ENCODE measurements at places on chromosomes 3 and 15.

DNA sequence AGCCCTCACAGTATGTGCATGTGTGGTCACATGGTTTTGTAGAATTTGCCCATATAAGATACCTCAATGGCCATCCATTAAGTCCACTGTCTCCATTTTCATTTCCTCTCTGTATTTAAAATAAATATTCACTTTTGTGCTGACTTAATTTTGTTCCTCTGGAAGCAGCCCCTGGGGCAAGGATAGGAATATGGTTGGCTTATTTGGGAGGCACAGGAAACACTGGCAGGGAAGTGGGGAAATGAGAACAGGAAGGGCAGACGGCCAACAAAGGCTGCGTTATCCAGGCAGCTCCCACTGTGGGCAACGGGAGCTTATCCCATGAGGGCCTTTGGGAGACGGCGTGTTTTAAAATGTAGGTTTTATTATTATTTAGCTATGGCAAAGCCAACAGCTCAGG, 148.6 kb downstream of the SHQ1 start:
- DNase-seq: no peak

GRCh38 chr3:134326760-134327593, 47.3 kb downstream of the AMOTL2 start:
- peak; percentile 91 for DNase-seq

GRCh38 chr15:96774216-96774615, 443.7 kb downstream of the NR2F2 start:
- DNase-seq: no peak

DNA sequence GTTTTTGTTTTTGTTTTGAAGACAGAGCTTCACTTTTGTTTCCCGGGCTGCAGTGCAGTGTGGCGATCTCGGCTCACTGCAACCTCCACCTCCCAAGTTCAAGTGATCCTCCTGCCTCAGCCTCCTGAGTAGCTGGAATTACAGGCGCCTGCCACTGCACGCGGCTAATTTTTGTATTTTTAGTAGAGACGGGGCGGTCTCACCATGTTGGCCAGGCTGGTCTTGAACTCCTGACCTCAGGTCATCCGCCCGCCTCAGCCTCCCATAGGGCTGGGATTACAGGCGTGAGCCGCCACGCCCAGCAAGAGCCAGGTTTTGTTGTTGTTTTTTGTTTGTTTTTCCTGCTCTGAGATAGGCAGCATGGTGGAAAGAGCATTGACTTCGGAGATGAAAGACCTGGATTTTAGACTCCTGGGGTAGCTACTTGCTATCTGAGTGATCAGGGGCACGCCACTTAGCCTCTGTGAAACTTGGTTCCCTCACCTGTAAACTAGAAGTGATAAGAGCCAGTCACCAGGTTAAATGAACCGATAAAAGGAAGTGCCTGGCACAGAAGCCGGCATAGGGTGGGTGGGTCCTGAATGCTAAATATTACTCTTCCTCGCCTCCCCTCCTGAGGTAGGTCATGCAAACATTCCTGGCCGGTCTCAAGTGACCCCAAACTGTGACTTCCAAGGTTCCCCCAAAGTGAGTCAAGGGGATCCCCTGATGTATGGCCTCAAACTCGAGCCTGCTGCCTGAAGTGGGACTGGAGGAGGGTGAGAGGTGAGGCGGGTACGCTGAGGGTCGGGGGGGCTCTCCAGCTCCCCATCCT, 62.9 kb upstream of the MCF2L2 start:
- no peak for DNase-seq

DNA sequence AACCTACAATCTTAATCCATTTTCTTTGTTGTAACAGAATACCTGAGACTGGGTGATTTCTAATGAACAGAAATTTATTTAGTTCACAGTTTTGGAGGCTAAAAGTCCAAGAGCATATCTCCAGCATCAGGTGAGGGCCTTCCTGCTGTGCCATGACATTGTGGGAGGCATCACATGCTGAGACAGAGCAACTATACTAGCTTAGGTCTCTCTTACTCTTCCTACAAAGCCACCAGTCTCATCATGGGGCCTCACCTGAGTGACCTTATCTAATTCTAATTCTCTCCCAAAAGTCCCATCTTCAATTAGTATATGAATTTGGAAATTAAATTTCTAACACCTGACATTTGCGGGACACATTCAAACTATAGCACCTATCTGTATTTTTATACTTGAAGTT, 247.1 kb upstream of the MRPL3 start:
- no peak for DNase-seq

GRCh38 chr3:1987980-1988379, 110.7 kb upstream of the CNTN4 start:
- DNase-seq: no peak

GRCh38 chr3:67614195-67614594, 40.2 kb downstream of the SUCLG2 start:
- no peak for DNase-seq

DNA sequence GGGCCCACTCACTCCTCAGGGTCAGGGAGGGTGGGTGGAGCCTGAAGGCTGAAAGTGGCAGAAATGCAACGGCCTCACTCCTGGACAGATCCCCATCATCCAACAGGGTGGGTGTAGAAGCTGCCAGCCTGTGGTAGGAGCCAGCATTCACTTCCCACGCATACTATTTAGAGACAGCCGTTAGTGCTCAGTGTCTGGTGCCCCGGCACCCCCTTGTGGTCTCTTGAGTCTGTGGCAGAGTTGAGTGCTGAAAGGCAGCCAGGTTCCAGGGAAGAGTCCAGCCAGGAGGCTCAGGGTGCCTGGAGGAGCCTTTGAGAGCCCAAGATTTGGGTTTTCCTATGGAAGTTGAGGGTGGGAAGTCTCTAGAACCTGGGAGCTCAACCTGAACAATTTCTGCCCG, 2.1 kb upstream of the GNAT1 start:
- no peak for DNase-seq

DNA sequence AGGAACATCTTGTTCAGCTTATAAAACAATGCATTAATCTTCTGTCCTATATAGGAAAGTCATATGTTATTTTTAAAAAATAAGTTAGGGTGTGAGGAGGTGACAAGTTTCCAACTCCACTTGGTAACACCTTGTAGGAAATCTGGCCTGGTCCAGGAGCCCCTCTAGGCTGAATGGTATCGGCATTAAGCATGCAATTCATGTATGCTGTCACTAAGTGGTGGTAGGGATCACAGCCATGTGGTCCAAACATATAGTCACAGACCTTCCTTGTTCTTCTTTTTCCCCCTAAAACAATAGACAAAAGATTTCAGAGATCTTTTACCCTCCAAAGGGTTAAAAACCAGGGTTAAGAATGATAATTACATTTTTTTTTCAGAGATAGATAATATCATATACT, 4.2 kb upstream of the APBA2 start:
- DNase-seq: no peak

- DNase-seq: no peak
Observed at GRCh38 chr3:186757686-186758220, 25.6 kb upstream of the EIF4A2 start.

- no peak for DNase-seq
Observed at GRCh38 chr3:197424266-197424665, 125.9 kb upstream of the DLG1 start.

- no peak for DNase-seq
Observed at GRCh38 chr15:55917881-55918296, 75.5 kb downstream of the NEDD4 start.

DNA sequence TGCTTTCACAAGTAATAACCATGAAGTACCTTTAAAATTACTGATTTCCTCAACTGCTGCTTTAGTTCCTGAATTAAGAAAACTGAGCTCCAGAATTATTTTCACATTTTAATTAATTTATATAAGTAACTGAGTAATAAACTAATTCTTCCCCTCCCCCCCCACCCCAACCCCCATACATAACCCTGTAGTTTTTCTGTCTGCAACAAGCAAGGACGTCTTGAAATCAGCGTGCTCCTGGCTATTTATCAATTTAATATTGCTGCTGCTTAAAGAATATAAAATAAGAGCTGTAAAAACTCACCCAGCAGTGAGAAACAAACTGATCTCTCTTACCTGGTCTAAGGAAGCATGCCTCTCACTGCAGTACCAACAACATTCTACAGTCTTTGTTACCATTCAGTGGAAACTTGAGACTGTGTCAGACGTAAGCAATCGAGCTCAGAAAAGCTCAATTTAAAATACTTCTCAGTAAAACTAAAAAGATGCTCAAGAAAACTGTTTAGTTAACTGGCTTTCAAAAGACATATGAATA, 121.0 kb downstream of the TFDP2 start:
- DNase-seq: no peak

GRCh38 chr15:73626072-73626471, 7.1 kb downstream of the NPTN start:
- no peak for DNase-seq

DNA sequence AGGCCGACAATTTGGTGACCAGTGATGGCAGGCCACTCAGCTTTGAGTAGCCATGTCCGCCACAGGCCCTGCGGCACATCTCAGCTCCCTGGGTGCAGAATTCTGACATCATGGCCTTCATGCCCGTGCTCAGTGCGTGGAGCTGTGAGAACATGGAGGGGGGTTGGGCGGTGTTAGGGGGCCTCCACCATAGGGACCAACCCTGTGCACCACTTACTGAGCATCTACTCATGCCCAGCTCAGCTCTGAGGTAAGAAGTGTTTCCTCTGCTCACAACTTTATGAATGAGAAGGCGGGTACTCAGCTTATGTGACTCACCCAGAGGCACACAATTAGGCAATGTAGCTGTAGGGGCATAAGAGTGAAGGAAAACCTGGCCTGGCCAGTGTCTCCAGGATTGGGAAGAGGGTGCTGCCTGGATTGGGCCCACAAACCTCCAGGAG, 10.5 kb downstream of the ACOX2 start:
- DNase-seq: no peak

DNA sequence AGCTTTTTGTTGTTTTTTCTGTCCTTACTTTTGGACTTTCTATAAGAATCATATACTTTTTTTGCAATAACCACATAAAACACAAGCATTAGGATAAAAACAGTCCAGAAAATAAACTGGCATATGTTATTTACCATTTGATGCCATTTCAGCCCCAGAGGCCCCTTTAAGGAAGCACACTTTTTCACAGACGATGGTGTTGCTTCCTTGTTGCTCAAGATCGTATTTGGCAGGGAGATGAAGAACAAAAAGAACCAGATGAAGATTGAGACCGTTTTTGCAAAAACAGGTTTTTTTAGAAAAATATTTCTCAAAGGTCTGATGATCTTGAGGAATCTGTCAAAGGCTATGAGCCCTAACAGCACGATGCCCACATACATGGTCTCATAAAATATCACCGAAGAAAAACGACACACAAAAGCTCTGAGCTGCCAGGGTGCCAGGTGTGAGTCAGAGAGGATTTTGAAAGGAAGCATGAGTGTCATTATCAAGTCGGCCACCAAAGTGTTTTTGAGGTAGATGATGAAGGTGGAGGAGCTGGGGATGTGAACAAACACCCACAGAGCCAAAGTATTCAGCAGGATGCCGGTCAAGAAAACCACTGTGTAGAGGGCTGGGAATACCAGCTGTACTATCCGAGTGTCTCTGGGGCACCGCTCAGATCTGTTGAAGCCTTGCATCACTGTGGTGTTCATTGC, 902 bp downstream of the P2RY13 start:
- DNase-seq: no peak

- DNase-seq: no peak
Observed at GRCh38 chr3:31573036-31573779, 40.5 kb downstream of the STT3B start.

DNA sequence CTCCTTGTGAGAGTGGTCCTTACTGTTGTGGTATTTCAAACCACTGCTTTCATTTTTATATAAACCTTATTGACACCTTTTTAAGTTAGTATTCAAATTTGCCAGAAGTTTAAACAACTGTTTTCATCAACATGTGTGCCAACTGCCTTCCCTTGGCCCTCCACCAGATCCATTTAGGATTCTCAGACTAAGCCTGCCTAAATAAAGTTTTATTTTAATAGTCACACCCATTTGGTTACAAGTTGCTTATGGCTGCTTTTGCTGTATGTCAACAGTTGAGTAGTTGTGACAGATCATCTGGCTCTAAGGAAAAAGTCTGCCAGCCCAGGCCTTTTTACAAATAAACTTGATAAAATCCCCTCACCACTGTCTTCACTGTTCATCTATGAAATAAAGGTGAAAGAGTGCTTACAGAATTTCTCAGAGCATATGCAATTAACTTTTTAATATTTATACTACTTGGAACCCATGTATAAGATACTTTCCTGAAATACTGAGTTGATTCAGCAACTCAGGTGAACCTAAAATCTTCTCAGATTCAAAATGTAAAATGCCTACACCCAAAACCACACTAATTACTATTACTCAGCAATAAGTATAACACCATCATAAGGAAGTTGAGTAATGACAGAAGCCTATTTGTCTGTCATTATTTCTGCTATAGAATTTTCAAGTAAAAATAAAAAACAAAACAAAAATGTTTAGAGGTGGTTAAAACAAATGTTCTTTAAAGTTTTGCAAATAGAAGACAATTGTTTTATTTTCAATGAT, 35.1 kb downstream of the PEAK1 start:
- no peak for DNase-seq

DNA sequence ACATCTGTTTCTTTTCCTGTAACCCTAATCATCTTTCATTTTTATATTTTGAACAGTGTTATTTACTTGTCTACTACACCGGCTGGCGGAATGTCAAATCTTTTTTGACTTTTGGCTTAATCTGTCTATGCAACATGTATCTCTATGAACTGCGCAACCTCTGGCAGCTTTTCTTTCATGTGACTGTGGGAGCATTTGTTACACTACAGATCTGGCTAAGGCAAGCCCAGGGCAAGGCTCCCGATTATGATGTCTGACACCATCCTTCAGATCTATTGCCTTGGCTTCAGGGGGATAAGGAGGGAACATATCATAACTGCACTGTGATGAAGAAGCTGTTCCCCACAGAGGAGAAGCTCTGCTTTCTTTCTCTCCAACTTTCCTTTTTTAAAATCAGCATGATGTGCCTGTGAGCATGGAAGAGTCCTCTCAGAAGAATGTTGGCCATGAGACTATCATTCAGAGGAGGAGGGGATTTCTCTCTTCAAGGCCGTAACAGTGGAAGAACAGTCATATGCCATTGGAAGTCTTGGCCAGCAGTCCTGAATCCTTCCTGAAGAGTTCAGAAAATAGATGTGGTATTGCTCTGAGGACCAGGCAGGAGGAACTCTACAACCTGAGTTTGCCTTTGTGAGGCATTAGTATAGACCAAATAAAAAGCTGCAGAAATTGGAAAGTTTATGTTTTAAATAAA, 69.9 kb downstream of the SEC22A start:
- DNase-seq: no peak

DNA sequence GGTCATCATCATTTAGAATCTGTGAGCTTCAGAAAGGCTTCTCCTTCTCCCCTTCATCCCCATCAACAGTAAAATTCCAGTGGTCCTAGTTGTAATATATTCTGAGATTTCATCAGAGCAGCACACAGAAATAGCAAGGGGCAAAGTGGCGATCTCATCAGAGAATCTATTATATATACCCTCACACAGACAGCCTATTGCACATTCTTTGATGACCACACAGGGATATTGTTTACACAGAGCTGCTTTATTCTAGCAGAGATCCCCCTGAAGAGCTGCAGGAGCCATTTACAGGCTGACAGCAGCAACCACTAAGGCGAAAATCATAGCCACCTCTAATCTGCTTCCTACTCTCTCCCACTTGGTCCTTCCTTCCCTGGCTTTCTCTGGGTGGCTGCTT, 42.0 kb upstream of the CRBN start:
- DNase-seq: no peak

DNA sequence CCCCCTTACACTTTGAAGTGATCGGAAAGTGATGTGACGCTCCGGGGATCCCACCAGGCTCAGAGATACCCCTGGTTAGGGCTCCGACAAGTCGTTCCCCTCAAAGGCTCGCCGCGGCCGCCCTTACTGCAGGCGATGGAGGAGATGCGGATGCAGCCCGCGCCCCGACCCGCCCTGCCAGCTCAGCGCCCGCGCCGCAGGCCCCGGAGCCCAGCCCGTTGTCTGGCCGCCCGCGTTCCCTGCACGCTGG, 228 bp downstream of the GLT8D1 start:
- DNase-seq: peak; percentile 64

GRCh38 chr3:14428087-14429033, 26.0 kb downstream of the SLC6A6 start:
- no peak for DNase-seq
